ENCODE measurements at places on chromosomes 12 and 14. TPM values are rescaled to one million over a fixed set of nuclear protein-coding genes. Genes with fewer than 3 reads are reported as not detected.

- H3K4me3 ChIP-seq: no peak overlapping the region
- H3K4me1 ChIP-seq: no peaks in the 10 kb centered on the region
- no peak for DNase-seq
- H3K27ac ChIP-seq: no peak overlapping the region
Observed at GRCh38 chr12:103994235-103994634, 28.6 kb downstream of the TDG start.

EML1 gene
- 33.3 TPM for total RNA-seq

ABCB9 gene
- 2.7 TPM for total RNA-seq

DNA sequence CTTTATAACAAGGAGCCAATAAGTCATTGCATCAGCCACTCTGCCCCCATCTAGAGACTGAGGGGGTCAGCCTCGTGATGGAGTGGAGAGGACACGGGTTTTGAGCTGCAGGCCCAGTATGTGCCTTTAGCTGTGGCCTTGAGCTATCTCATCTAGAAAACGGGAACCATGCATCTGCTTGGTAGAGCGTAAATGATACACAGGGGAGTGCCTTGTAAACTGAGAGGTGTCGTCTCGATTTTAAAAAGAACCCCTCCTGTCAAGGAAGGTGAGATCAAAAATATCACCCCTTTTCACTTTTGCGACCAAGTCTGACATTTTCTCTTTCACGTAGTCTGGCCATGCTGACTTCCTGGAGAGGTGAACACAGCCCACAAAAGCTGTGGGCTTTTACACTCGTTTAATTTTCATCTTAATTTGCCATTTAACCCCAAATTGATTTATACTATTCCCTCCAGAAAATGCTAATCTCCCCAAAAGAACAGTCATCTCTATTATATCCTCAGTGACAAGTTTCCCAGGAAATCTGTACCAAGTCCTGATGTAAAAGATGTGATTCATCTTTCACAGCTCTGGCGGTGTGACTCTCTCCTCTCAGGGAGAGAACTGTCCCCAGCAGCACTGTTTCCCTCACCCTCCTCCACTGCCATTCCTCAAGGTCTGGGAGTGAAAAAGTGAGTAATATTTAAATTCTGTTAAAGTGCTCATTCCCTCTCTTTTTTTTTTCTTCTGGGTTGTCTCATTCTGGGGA lies 30.6 kb downstream of the VCPKMT start:
- DNase-seq: no peak
- H3K4me1 ChIP-seq: no peaks in the 10 kb centered on the region
- H3K4me3 ChIP-seq: no peak overlapping the region
- H3K36me3 ChIP-seq: no peaks in the 10 kb centered on the region

FOXN4 gene
- total RNA-seq: not detected

GRCh38 chr14:74475678-74476077 lies 17.4 kb downstream of the NPC2 start:
- no peaks in the 10 kb centered on the region for H3K4me1 ChIP-seq
- H3K4me3 ChIP-seq: no peak overlapping the region
- no peak for DNase-seq

DNA sequence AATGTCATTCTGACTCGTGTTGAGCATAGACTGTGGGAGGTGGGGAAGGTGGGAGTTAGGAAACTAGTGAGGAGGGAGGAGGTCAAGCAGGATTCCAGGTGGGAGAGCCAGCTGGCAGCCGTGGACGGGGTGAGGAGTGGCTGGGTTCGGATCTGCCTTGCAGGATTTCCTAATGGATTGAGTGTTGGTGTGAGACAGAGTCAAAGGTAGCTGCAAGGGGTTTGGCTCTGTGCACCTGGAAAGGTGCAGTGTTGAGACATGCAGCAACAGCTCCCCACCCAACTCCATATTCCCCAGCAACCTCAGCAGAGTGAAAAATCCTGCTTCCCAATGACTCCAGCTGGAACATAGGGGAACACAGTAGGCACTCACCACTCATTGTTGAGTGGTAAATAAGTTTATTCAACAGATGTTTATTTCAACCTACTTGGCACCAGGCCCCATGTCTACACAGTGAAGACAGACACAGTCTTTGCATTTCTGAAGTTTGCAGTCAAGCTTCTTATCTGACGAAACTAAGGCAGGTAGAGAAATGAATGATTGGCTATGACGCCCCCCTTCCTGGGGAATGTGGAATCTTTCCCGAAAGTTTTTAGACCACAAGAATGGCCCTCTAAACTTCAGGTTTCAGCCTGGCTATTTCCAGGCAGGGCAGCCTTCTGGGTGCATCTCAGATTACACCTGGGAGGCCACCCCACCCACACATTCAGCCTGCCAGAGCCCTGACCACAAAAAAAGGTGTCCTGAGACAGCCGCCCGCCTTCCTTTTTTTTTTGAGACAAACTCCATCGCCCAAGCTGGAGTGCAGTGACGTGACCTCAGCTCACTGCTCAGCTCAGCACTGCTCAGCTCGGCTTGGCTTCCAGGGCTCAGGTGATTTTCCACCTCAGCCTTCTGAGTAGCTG lies 37.9 kb upstream of the PLEKHG6 start:
- H3K27ac ChIP-seq: no peak overlapping the region
- H3K4me1 ChIP-seq: peaks cover 26% of the 10 kb centered on the region
- peaks cover 5% of the 10 kb centered on the region for H3K27me3 ChIP-seq
- no peak overlapping the region for H3K4me3 ChIP-seq
- no peaks in the 10 kb centered on the region for H3K36me3 ChIP-seq
- DNase-seq: no peak

DNA sequence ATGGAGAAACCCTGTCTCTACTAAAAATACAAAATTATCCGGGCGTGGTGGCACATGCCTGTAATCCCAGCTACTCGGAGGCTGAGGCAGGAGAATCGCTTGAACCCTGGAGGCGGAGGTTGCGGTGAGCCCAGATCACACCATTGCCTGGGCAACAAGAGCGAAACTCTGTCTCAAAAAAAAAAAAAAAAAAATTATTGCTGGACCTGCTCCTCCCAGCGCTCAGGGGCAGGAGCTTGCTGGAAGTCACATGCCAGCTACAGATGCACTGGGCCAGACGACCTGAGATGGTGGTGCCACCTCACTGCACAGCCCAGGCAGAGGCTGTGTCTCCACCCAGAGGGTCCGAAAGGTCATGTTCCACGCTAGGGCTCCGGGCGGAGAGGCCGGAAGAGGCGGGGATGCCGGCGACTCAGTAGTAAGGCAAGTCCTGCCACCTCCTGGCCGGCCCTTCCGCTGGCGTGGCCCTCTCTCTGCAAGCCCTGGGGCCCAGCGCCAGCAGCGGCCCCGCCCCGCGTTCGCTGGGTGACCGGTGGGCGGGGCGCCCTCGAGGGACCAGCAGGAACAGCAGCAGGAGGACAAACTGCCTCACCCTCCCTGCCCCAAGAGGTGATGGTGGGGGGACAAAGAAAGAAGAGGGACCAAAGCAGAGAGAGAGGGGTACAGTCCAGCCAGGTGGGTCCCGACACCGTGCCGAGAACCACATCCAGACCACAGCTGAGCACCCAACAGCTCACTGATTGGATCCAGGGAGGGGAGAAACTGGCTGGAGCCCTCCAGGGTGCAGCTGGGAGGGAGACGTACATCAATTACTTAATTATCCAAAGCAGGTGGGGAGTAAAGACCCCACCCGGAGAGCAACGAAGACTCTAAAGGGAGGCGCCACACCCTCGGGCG lies 3.6 kb upstream of the RHOF start:
- no peaks in the 10 kb centered on the region for H3K36me3 ChIP-seq
- peak overlapping the region; percentile 100 for H3K27ac ChIP-seq
- H3K4me3 ChIP-seq: peak overlapping the region; percentile 71
- H3K4me1 ChIP-seq: peaks cover 58% of the 10 kb centered on the region
- peak; percentile 96 for DNase-seq
- H3K27me3 ChIP-seq: no peaks in the 10 kb centered on the region

DNA sequence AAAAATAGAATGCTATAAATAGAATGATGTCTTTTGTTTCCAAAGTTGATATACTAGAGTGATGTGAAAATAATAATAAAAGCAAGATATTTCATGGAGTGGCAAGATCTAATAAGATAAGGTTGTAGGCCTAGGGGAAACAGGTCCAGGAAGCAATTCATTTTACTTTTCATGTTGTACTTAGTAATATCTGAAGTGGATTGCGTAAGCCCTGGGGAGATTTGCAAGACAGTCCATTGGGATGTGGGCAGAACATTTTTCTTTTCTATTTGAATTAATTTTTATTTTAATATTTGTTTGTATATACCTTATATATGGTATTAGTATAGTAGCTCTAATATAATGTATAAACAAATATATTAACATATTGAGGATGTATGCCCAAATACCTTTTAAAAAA lies 7.5 kb downstream of the NUBPL start:
- no peak for DNase-seq
- H3K27me3 ChIP-seq: no peaks in the 10 kb centered on the region
- H3K4me3 ChIP-seq: no peak overlapping the region
- H3K27ac ChIP-seq: no peak overlapping the region
- peaks cover 30% of the 10 kb centered on the region for H3K4me1 ChIP-seq

DNA sequence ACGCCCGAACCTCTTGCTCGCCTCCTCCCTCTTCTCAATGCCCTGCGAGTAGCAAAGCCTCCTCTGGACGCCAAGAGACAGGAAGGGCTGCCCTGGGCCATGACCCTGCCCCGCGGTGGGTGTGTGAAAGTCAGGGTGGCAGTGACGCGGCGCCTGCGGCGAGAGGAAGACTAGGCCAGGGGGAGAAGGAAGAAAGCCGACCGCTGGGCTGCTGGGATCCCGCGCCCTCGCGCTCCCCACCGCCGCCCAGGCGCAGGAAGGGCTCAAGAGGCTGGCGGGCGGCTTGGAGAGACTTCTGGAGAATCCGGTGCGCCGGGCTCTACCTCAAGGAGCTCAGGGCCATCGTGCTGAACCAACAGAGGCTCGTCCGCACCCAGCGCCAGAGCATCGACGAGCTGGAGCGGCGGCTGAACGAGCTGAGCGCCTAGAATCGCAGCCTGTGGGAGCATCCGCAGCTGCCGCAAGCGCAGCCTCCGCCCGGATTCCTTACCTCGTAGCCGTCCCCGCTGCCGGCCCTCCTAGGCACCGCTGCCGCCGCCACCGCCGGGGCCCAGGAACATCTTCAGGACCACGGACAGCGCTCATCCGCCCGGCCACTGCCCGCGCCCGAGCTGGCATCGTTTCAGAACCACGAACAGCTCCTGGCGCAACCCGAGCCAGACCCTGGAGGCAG lies 105.0 kb upstream of the PRB2 start:
- no peaks in the 10 kb centered on the region for H3K27me3 ChIP-seq
- no peaks in the 10 kb centered on the region for H3K36me3 ChIP-seq
- H3K4me1 ChIP-seq: no peaks in the 10 kb centered on the region
- no peak overlapping the region for H3K27ac ChIP-seq
- peak; percentile 83 for DNase-seq

TAS2R46 gene
- 0.51 TPM for total RNA-seq

CAPZA3 gene
- not detected for total RNA-seq

DNA sequence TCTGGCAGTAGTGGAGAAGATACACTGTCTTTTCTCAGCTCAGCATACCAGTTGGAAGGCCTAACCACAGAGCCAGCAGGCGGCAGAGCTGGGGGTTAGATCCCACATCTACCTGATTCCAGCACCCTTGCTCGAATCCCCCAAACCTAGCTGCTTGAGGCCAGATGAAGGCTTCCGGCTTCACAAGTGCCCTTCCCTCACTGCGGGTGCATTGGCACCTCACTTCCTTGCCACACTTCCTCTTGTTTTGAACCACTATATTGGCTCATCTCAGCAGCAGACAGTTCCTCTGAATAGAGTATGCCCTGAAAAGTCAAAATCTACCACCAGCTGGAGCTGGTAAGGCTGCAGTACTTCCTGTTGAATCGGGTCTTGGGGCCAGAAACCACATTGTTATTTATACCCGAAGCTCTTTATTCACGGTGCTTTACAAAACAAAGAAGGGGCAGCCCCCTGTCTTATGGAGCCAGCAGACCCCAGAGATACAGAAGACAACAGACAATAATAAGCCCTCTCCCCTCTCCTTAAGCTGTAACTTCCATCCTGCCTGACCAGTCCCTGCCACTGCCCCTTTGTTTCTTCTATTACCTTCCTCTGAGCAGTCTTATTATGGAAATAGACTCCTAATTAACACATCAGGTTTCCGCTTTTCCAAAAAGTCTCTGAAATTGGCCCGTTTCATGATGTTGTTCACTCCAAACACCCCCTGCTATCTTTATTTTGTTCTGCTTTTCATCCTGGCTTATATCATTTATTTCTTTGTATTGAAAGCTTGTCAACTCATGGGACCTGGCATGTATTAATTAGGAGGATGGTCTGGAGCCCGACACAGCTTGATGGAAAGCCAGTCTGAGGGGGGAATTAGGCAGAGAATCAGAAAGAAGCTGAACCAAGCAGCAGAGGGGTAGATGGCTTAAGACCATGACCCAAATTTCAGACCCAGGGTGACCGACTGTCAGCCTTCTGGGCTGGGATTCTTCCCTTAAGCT lies 233.5 kb downstream of the EFCAB11 start:
- H3K36me3 ChIP-seq: no peaks in the 10 kb centered on the region
- H3K27ac ChIP-seq: no peak overlapping the region
- peak; percentile 22 for DNase-seq
- H3K27me3 ChIP-seq: no peaks in the 10 kb centered on the region
- no peaks in the 10 kb centered on the region for H3K4me1 ChIP-seq
- H3K4me3 ChIP-seq: no peak overlapping the region

DNA sequence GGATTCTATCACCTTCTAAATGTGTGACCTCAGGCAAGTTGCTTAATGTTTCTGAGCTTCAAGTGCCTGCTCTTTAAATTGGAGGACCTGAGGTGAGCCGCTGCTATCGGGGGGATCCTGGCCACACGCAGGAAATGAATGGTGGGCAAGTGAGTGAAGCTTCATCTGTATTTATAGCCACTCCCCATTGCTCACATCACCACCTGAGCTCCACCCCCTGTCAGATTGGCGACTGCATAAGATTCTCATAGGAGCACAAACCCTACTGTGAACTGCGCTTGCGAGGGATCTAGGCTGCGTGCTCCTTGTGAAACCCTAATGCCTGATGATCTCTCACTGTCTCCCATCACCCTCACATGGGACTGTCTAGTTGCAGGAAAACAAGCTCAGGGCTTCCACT lies 158.6 kb upstream of the CCND2 start:
- no peaks in the 10 kb centered on the region for H3K36me3 ChIP-seq
- no peak overlapping the region for H3K27ac ChIP-seq
- no peak overlapping the region for H3K4me3 ChIP-seq
- H3K4me1 ChIP-seq: peaks cover 14% of the 10 kb centered on the region
- DNase-seq: no peak

DNA sequence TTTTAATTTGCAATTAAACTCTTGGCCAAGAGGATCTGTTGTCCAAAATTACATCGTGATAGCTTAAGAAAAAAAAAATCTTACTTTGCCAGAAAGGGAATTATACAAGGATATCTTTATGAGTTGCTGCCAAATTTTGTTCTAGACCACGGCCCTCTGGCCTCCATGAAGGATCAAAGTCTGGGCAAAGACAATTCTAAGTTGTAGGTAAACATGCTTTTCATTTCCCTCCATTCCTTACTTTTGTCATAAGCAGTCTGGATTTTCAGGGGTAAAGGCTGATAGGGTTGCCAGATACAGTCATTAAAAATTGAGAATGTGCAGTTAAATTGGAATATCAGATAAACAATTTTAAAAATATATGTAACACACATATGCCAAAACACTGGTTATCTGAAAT lies 135.1 kb downstream of the MON2 start:
- H3K4me3 ChIP-seq: peak overlapping the region; percentile 83
- H3K36me3 ChIP-seq: no peaks in the 10 kb centered on the region
- DNase-seq: no peak

NPFF gene
- not detected for total RNA-seq

MYF5 gene
- total RNA-seq: not detected

TTC6 gene
- total RNA-seq: not detected

- H3K27me3 ChIP-seq: no peaks in the 10 kb centered on the region
- no peaks in the 10 kb centered on the region for H3K4me1 ChIP-seq
- no peak for DNase-seq
- H3K4me3 ChIP-seq: no peak overlapping the region
- no peaks in the 10 kb centered on the region for H3K36me3 ChIP-seq
Observed at GRCh38 chr12:105580821-105581352, 250.4 kb downstream of the C12orf75 start.
